ENCODE measurements at places on chromosomes 1 and 21. TPM values are rescaled to one million over a fixed set of nuclear protein-coding genes. Genes with fewer than 3 reads are reported as not detected.

DCST1 gene
- not detected for polyA plus RNA-seq

KIF21B gene
- 0.10 TPM for polyA plus RNA-seq

RCOR3 gene
- polyA plus RNA-seq, result 36.3 TPM

LORICRIN gene
- polyA plus RNA-seq, result not detected

C1QB gene
- not detected for polyA plus RNA-seq

LIX1L gene
- polyA plus RNA-seq, result 42.1 TPM

PCSK9 gene
- polyA plus RNA-seq, result 0.07 TPM

PPM1J gene
- 1.4 TPM for polyA plus RNA-seq

ACTA1 gene
- 0.11 TPM for polyA plus RNA-seq

PRKAA2 gene
- 0.70 TPM for polyA plus RNA-seq

UTS2 gene
- not detected for polyA plus RNA-seq

CLDN17 gene
- polyA plus RNA-seq, result not detected

ZNF326 gene
- 7.6 TPM for polyA plus RNA-seq

DNM3 gene
- 0.31 TPM for polyA plus RNA-seq

DPT gene
- 0.06 TPM for polyA plus RNA-seq

SPOCD1 gene
- 169 TPM for polyA plus RNA-seq

CAMK2N1 gene
- polyA plus RNA-seq, result 40.2 TPM

SLC25A33 gene
- polyA plus RNA-seq, result 2.7 TPM

AMIGO1 gene
- polyA plus RNA-seq, result 3.4 TPM

HOOK1 gene
- polyA plus RNA-seq, result not detected

HAO2 gene
- polyA plus RNA-seq, result not detected

KLHDC9 gene
- polyA plus RNA-seq, result 3.9 TPM

C1orf185 gene
- polyA plus RNA-seq, result not detected

NR5A2 gene
- 0.11 TPM for polyA plus RNA-seq

PTGS2 gene
- 100 TPM for polyA plus RNA-seq

PRRX1 gene
- 154 TPM for polyA plus RNA-seq

SPATA21 gene
- polyA plus RNA-seq, result not detected

PLPPR4 gene
- polyA plus RNA-seq, result 17.6 TPM

LAMC1 gene
- polyA plus RNA-seq, result 349 TPM

IGFN1 gene
- not detected for polyA plus RNA-seq

CACNA1S gene
- polyA plus RNA-seq, result not detected

TSPAN2 gene
- 5.4 TPM for polyA plus RNA-seq

SPATC1L gene
- polyA plus RNA-seq, result 8.4 TPM

TGFB2 gene
- 4.8 TPM for polyA plus RNA-seq

Measured in BJ (cell line).